T-helper 1 cell (primary cell): ENCODE measurements at places on chromosomes 6 and 20.
A peak's percentile ranks its signal among the peaks of the same experiment; 100 is the strongest.

DNA sequence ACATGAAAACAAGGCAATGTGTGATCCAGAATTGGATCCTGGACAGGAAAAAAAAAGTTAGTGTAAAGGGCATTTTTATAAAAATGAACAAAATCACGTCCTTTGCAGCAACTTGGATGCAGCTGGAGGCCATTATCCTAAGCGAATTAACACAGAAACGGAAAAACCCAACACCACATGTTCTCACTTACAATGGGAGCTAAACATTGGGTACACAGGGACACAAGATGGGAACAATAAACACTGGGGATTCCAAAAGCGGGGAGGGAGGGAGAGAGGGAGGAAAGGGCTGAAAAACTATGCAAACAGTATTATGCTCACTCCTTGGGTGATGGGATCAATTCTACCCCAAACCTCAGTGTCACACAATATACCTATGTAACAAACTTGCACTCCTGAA, 91.4 kb upstream of the BTBD3 start:
- no peak for DNase-seq

DNA sequence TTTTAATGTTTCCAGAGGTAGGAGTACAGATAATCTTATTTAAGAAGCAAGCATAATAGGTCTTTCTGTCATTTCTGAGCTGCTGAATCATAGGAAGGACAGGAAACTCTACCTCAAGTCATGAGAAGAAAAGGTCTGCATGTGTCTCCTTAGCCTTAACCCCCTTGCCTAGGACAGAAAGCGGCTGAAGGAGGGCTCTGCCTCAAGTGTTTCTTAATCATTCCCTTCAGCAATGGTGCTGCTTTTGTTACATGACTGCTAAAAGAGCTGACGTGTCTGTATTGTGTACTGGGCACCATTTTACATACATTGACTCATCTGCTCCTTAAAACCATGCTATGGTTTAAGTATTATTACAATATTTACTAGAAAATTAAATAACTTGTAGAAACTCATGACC, 564.0 kb upstream of the AGPAT4 start:
- DNase-seq, result no peak

GRCh38 chr6:95431637-95432228, 145.6 kb upstream of the MANEA start:
- DNase-seq, result peak; percentile 11

DNA sequence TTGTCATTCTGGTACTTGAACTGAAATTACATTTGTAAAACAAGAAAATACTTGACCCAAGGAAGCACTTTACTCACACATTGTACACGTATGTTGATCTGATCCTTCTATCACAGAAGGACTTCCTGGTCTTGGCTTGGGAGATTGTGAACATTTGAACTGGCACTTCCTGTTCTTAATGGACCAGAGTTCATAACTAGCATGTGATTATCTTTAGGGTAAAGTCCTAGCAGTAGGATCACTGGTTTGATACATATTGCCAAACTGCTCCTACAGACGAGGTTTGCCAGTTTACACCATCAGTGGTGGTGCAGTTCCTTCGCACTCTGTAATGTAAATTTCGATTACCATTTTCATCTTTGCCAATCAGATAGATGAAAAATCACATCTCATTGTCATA, 12.7 kb downstream of the HECA start:
- DNase-seq, result no peak

GRCh38 chr6:56671160-56671559, 28.5 kb upstream of the DST start:
- DNase-seq, result no peak

- DNase-seq, result no peak
Measured at GRCh38 chr6:128032042-128032441, 131.2 kb upstream of the THEMIS start.

GRCh38 chr6:41878246-41878645, 16.9 kb downstream of the USP49 start:
- no peak for DNase-seq

DNA sequence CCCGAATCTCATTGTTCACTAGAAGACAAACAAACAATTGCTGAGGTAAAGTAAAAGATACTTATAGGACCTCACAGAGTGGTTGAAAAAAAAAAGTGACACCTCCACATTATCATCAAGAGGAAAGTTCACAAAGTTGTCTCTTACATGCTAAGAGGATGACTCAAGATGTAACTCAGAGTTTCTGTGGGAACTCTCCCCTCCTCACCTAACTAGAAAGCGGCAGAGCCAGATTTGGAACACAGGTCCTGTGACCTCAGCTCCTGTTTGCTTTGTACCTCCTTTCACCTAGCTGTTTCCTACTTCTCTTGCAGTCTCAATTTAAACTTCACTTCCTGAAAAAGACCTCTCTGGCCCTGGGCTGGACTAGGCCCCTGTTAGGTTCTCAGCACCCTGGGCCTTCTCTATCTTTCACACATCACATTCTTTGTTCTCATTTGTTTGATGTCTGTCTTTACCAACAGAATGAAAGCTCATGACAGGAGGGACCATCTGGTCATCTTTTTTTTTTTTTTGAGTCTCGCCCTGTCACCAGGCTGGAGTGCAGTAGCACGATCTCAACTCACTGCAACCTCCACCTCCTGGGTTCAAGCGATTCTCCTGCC, 60.8 kb downstream of the CD24 start:
- no peak for DNase-seq

GRCh38 chr6:26332408-26332807, 32.6 kb upstream of the BTN3A2 start:
- no peak for DNase-seq

DNA sequence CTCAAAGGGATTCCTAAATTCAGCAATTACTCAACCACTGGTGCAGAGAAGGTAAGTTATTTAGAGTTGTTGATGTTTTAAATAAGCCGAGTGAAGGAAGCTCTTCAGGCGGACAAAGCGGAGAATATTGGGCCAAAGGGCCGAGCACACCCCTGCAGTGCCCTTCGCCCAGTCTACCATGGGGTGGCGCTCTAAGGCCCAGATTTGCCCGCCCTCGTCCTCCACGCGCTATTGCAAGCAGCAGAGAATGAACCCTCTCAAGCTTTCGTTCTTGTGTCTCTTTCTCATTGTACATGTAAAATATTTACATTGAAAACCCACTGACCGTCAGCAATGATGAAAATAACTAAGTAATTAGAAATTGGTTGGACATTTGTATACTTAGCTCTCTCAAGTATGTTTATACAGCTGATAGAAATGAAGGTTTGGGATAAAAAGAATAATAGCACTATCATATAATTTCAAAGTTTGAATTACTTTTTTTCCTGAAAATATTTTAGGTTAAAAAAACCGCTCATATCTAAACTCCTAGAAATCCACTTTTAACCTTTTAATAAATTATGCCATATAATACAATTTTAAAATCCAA, 195.0 kb upstream of the CEP162 start:
- peak; percentile 3 for DNase-seq

- DNase-seq, result no peak
Measured at GRCh38 chr6:165662749-165663376, at the start of gene PDE10A. Gene PDE10A (minus strand): TSS chr6:165663241. CDS start chr6:165662811, 430 bp downstream.

GRCh38 chr20:41222703-41223102, 85.4 kb downstream of the PLCG1 start:
- no peak for DNase-seq

GRCh38 chr20:341682-342081, 5.2 kb upstream of the NRSN2 start:
- no peak for DNase-seq

DNA sequence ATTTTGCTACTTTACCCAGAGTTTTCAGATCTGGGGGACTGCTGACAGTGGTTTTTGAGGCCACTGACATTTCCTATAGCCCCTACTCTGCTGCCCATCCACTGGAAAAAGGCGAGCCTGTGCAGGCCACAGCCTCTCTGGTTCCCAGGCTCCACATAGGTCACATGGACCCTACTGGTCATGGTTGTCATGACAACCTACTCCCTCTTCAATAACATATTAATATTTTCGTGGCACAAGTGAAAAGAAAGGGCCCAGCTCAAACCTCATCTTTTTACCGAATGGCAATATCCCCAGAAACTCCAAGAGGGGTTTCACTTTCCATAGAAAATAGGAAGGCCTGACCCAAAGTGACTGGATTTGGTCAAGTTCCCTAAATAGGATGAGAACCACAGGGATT, 11.0 kb upstream of the FOXO3 start:
- no peak for DNase-seq

GRCh38 chr6:5529733-5530132, 268.4 kb downstream of the FARS2 start:
- DNase-seq, result no peak

DNA sequence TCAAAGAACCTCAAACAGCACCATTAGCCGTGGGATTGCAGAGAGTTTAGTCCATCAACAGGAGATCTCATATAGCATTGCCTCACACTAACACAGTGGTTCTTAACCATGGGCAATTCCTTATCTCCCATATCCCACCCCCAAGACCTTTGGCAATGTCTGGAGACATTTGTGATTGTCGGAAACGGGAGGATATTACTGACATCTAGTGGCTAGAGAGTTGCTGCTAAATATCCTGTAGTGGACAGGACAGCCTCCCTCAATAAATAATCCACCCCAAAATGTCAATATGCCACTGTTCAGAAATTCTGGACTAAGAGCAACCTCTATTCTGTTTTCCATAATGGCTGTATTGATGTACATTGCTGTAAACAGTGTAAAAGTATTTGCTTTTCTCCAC, 210.1 kb upstream of the CCN2 start:
- no peak for DNase-seq

DNA sequence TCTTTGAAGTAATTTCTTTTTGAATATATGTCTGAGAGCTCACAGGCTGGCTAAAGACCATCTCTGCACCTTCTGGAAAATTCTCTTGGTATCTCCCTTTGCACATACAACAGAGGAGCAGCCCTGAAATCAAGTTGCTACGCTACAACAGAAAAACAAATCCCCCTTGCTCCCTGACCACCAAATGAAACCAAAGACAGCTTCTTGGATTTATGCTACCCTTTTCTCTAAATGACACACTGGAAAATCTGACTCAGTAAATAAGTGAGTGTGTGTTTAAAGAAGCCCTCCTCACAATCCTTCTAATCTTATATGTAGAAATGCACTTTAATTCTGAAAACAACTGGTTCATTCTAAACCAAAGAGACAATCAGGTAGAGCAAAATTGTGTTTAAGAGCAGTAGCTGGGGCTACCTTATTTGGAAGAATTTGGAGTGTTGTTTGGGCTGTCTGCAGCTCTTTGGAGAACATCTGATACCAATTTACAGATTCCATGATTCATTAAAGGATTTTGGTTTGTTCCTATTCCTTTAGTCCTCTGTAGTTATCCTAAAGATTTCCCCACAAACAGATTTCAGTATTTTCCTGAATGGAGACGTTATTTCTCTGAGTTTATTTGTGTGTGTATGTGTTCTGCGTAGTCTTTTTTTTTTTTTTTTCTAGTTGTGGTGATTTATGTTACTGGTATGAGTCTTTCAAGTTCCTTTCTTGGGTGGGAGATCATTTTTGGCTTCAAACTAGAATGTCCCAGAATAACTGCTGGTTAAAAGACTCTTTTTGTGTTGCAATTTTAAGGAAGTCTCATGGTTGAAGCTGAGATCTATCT, 36.4 kb upstream of the UTRN start:
- DNase-seq, result no peak

- DNase-seq, result peak; percentile 74
Measured at GRCh38 chr6:30344868-30345671, at the start of gene RPP21. Gene RPP21 (plus strand): TSS chr6:30345156. CDS start chr6:30345172, 16 bp downstream.

GRCh38 chr6:13947611-13948178, 22.9 kb downstream of the RNF182 start:
- no peak for DNase-seq

GRCh38 chr20:32453467-32454163, 95.5 kb downstream of the ASXL1 start:
- no peak for DNase-seq

DNA sequence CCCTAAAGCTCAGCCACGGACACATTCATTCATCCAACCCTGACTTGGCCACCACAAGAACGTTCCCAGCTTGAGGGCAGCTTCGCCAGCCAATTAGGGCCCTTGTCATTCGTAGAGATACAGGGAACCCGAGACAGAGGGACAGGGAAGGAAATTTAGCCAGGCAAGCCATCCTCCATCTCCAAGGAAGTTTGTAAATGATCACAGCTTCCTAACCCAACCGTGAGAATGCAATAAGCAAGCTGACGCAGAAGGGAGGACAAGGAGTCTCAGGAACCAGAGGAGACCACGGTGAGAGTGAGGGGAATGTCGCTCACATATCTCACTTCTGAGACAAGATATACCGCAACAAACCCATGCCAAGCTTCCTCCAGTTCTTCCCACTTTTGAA, 1.4 kb downstream of the TRAM2 start:
- no peak for DNase-seq

GRCh38 chr6:8187209-8187608, 84.9 kb upstream of the EEF1E1 start:
- no peak for DNase-seq

- DNase-seq, result no peak
Measured at GRCh38 chr6:63805345-63805744, 169.7 kb downstream of the PHF3 start.

DNA sequence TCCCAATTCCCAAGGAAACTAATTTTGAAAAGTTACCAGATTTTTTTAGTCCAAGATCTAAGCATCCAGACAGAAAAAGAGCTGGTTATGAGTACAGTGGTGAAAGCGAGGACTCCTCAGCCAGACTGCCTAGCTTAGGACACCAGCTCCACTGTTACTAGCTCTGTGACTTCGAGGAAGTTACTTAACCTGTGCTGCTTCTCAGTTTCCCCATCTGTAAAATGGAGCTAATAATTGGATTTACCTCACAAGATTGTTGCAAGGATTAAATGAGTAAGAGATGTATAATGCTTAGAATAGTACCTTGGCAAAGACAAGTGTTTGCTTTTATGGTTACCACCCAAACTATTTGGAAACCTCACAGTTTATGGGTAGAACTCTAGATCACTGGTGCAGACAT, 1.1 kb downstream of the NT5DC1 start:
- no peak for DNase-seq

- no peak for DNase-seq
Measured at GRCh38 chr20:36496707-36497669, 44.3 kb upstream of the MYL9 start.

- no peak for DNase-seq
Measured at GRCh38 chr20:54707801-54708200, 232.4 kb downstream of the DOK5 start.

DNA sequence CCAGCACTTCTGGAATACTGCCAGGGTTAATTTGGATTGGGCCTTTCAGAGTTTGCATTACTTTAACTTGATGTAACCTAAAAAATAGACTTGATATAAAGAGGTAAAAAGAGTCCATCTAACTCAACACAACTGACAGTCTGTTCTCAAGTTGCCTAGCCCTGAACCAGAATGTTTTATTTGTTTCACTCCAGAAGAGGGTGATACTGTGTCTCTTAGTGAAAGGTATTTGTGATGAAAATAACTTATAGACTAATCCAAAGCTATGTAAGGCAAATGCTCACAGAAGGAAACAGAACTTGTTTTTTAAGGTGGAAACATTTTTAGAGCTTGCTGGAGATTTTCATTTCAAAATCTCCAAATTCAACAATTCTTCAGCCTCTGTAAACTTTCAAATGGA, 469.1 kb upstream of the RUNX2 start:
- DNase-seq, result no peak
